ENCODE measurements at places on chromosomes 3 and 15.

- DNase-seq, result no peak
Measured at GRCh38 chr15:92205255-92205739, 188.4 kb upstream of the ST8SIA2 start.

DNA sequence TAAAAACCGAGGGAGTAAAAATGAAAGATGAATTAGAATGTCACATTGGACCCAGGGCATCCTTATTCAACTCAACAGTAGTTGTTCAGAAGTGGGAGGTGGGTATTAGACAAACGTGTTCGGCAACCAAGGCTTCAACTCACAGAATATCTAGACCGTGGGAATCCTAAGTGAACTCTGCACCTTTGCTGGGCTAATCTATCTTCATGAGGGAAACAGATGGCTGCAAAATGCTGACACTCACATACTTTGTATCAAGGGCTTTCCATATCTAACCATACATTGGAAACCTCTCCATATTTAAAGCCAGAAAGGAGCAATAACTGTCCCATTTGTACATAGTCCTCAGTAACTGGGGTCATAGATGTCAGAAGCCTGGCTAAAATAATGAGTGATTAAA, 20.9 kb downstream of the PLSCR1 start:
- DNase-seq, result no peak

- peak; percentile 17 for DNase-seq
Measured at GRCh38 chr3:136250903-136251460, 842 bp downstream of the PCCB start.

DNA sequence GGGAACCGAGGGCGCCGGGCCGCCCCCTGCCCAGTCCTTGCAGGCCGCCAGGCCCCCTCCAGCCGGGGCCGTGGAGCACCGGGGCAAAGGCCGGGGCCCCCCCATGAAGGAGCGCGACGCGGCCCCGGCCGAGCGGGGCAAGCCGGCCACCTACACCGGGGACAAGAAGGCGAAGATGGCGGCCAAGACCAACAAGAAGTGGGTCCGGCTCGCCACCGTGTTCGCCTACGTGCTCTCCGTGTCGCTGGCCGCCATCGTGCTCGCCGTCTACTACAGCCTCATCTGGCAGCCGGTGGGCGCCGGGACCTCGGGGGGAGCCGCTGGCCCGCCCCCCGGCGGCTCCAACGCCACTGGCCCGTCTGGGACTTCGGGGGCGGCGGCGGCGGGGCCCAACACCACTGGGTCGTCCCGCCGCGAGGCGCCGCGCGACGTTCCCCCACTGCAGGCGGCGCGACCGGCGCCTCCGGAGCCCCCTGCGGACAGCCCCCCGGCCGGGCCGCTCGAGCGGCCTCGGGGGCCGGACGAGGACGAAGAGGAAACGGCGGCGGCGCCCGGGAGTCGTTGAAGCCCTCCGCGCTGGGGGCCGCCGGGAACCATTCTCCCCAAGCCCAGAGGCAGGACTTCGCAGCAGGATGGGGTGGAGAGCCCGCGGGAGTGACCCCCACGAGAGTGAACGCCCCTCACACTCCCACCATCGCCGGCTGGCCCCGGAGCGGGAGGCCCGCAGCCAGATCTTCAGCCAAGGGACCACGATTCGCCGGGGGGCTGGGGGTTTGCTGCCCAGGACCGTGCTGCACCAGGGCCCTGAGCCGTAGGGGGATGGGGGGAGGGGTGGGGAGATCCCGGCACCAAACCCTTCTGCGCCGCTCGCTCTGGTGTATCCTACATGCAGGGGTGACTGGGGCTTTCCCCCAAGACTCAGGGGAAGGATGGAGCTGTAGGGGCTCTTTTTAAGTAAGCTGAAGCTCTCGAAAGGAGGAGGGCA, 753 bp downstream of the INAFM2 start:
- DNase-seq, result peak; percentile 27

DNA sequence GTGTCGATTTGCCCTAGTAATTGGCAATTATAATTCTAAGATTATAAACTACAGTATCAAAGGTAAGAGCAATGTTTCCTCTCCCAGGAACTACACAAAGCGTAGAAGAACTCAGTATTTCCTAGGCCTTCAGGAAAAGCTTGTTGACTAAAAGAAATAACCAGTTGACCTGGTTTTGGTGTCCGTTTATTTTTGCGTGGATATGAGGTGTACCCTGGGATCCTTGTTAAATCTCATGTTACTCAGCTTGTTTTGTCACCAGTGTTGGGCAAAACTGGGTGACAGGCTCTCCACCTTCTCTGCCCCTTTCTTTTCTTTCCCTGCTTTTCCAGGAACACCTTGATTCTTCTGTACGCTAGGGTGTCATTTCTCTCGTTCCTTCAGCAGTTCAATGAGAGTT, 97.2 kb downstream of the CACNA1D start:
- DNase-seq, result no peak

GRCh38 chr15:29959384-29960137, 123.2 kb upstream of the GOLGA8J start:
- DNase-seq, result no peak

GRCh38 chr3:2148561-2149340, 50.1 kb downstream of the CNTN4 start:
- no peak for DNase-seq

DNA sequence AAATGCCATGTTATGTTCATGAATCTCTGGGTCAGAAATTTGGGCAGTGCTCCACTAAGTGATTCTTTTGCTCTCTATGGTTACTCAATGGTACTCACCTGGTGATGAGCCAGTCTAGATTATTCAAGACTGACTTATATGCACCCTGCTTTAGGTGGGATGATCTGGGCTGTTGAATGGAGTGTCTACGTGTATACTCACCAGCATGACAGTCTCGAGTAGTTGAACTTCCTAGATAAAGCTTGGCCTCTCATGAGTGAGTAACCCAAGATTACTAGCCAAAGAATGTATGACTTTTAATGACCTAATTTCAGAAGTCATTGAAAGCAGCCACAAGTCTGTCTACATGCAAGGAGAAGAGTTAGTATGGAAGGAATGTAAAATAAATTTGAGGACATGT, 77.5 kb upstream of the CADM2 start:
- DNase-seq, result no peak

DNA sequence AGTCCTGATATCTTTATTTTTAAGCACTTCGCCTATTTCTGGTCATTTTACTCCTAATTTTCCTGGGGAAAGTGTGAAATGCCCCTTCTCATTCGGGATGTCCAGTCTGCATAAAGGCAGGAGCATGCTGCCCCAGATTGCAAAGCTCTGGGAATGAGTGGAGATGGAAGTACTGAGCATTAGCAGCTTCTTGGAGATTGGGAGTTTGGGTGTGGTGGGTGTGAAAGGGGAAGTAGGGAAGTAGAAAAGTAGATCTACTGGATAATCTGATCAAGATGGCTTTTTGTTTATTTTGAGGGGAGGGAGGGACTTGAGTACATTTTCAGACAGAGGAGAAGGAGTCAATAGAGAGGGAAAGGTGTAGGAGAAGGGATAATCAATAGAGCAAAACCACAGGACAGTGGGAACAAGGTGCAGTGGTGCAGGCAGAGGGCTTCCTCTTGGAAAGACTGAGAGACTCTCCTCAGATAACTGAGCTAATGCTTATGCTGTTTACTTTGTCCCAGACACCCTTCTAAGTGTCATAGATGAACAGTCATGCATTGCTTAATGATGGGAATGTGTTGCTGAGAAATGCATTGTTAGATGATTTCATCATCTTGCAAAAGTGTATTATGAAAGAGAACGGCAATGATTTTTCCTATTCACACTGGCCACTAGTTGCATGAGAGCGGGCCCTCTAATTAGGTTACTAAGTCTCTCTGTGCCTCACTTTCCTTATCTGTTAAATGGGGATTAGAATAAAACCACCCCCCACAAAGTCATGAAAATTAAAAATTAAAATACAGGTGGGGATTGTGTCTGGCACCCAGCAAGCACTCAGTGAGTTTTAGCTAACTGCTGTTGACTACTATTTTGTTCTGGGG, 45.5 kb downstream of the PHLDB2 start:
- DNase-seq, result no peak

DNA sequence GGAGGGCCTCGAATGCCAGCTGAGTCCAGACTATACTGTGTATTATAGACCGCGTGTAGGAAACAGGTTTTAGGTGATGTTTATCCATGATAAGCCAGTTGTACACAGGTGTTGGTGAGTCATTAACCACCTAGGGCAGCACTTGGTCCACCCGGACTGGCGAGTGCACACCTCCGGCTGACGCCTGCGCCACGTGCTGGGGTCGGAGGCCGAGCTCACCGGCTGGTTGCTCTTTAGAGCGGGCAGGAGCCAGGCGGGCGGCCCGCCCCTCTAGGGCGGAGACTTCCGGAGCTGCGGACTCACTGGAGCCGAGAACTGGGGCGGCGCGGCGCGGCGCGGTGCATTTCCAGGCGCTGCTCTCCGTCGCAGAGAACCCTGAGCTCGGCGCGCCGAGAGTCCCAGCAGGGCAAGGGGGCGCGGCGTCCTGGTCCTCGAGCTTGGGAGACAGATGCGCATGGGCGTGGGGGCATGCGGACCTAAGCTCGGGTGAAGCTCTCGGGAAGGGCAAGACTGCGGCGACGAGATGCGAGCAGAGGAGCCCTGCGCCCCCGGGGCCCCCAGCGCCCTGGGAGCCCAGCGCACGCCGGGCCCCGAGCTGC, at the start of gene ESYT3:
TSS of gene ESYT3 (plus strand) at position 341 of the 599 bp plus-strand sequence. CDS start at position 524, 183 bp downstream.
- DNase-seq, result peak; percentile 29

GRCh38 chr15:66778314-66778665, 76.3 kb downstream of the SMAD6 start:
- no peak for DNase-seq

DNA sequence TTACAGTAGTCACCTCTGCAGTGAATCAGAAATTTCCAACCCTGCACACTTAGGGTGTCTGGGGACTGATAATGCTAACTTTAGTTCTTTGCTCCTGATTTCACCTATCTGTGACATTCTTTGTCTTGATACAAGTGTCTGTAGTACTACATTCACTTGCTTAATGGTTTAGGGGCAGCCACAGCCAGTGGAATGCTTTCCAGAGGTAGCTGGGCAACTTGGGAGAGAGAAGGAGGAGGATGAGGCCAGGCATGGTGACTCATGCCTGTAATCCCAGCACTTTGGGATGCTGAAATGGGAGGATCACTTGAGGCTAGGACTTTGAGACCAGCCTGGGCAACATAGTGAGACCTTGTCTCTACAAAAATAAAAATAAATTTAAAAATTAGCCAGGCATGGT, 8.5 kb downstream of the BAHD1 start:
- DNase-seq, result no peak

DNA sequence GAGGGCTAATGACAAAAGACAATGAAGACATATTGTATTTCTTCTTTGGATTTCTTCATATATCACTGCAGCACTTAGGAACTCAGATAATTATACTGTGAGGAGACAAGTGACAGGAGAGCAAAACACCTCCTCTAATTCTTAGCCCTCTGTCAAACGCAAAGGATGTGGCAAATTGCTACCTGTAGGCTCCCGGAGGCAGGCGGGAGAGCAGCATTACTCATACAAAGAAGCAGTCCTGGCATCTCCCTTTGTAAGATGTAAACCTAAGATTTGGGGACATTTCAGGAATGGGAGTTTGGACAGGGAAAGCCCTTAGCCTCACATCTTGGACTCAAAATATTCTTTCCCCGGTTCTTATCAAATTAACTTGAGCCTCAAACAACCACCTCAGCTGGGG, 460.8 kb downstream of the SOX2 start:
- no peak for DNase-seq

DNA sequence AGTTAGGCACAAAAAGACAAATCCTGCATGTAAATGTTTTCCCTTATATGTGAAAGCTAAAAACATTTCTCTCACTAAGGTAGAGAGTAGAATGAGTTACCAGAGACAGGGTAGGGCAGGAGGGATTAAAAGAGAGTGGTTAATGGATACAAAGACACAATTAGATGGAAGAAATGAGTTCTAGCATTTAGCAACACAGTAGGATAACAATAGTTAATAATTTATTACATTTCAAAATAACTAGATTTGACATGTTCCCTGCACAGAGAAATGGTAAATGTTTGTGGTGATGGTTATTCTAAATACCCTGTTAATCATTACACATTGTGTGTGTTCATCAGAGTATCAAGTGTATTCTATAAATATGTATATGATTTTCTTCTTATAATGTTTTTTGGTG, 1400.7 kb downstream of the OTOL1 start:
- DNase-seq, result no peak

DNA sequence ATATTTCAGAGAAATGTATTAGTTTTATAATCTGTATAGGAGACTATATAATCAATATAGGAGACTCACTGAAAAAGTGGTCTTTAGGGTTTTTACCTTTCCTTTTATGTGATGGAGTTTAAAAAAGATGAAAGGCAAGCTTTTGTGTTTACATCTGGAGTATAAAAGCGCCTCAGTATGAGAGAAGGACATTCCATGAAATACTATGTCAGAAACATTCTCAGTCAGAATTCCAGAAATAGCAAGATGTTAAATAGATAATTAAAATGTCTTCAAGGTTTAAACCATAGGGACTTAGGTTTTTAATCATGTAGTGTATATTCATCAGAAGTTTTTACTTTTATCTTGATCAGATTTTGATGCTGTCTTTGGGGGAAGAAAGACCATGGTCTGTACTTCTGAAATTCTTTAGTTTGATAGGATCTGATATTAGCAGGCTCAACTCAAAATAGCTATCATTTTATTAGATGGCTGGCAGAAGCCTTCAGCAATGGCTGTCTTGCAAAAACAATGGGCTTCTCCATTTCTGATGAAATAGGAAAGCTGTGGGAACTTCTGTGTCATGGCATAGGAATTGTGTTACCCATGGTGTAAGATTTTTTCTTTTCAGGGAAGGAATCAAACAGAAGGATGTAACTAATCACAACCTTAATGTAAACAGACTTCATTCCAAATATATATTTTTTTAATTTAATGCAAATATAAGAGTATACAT, 209.6 kb upstream of the PLSCR5 start:
- DNase-seq, result no peak

GRCh38 chr3:192577271-192577670, 150.1 kb downstream of the FGF12 start:
- DNase-seq, result no peak

- no peak for DNase-seq
Measured at GRCh38 chr3:183033746-183034145, 53.4 kb upstream of the DCUN1D1 start.

DNA sequence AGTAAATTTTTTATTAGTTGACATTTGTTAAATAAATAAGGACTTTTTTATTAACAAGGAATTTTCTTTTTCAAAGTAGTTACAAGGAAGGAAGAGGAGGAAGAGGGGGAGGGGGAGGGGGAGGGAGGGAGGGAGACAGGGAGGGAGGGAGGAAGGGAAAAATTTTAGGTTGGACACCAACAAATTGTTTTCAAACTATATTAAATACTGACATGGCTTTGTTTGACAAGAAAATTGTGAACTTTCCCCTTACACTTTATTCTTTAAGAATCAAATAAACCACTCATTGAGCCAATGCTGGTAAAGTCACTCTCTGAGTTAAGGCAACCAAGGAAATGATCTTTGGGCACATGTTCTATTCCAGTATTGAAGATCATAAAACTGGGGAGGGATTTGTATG, 115.7 kb upstream of the PPP2R3A start:
- DNase-seq, result no peak

- DNase-seq, result no peak
Measured at GRCh38 chr3:170751083-170751898, 118.7 kb downstream of the RPL22L1 start.

- no peak for DNase-seq
Measured at GRCh38 chr15:50137330-50137761, 18.3 kb upstream of the ATP8B4 start.

- DNase-seq, result no peak
Measured at GRCh38 chr15:59179717-59180116, 26.9 kb upstream of the LDHAL6B start.
